SK-MEL-5 (cell line): ENCODE measurements at places on chromosomes 7 and 10. TPM values are rescaled to one million over a fixed set of nuclear protein-coding genes. Genes with fewer than 3 reads are reported as not detected.

The ANKRD30A gene
- total RNA-seq = not detected in 2 replicates

DNA sequence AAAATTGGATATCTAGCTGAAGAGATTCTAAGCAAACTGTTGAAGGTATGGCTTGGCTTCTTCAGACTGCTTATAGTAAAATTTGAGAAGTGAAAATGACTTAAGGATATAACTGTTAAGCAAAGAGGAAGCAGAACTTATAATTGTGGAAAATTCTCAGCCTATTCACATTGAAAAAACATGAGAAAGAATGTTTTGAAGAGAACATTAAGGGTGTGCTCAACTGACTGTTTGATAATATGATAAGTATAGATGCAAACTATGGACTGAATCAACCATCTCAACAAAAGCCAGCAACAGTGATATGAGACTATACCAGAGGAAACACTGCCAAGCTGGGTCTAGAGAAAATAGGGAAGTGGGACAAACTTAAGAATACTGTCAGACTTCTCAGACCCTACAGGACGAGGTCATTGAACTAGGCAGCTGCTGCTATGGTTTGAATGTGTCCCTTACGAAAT, 133.1 kb upstream of the PPP1R3A start:
- DNase-seq = no peak

DNA sequence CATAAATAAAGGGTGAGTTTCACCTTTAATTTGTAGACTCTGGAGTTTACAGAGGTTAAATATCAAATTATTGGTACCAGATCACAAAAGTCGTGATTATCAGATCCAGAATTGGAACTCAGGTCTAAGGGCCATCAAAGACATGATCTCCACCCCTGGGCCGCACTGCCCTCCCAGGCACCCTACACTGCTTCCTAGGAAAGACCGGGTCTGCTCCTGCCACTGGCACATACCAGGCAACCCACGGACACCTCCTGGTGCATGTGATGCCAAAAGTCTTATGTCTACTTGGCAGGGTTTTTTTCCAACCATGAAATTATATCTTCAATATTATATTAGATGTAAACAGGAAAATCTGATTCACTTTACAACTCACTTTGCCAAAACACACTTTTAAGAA, 452.8 kb downstream of the PTPRN2 start:
- no peak for DNase-seq

- DNase-seq = peak; percentile 73
Measured at GRCh38 chr7:129401967-129402860, 32.0 kb upstream of the STRIP2 start.

- no peak for DNase-seq
Measured at GRCh38 chr7:154795437-154795836, 207.5 kb downstream of the PAXIP1 start.

GRCh38 chr7:39987641-39988347, 37.7 kb downstream of the CDK13 start:
- DNase-seq = no peak

GRCh38 chr10:131092386-131092785, 219.1 kb downstream of the TCERG1L start:
- DNase-seq = no peak

The AKR1E2 gene
- 7.1 and 8.1 TPM in 2 replicates for total RNA-seq
